ENCODE measurements at places on chromosomes 5 and 9. TPM values are rescaled to one million over a fixed set of nuclear protein-coding genes. Genes with fewer than 3 reads are reported as not detected.

The NEUROG1 gene
- not detected for total RNA-seq

The SPATA31E1 gene
- not detected for total RNA-seq

DNA sequence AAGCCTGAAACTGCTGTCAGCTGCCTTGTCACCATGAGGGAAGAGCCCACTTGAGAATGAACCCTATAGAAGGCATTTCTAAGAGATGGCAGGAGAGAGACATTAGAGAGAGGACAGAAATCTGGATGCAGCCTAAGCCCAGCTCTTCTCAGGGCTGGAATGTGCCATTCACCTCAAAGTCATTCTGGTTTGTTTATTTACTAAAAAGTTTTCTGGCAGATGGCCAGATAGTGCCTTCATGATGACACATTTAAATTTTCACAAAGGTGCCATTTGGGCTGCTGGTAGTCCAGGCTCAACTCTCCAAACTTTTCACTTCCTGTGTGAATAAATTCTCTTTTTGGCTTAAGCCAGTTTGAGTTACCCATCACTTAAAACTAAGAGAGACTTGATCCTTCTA is 144.6 kb upstream of the ZNF366 start:
- no peaks in the 10 kb centered on the region for H3K4me1 ChIP-seq
- no peak overlapping the region for H3K27ac ChIP-seq
- H3K4me3 ChIP-seq: no peak overlapping the region
- DNase-seq: no peak

- H3K27ac ChIP-seq: peak overlapping the region; percentile 41
- no peak for DNase-seq
- peaks cover 76% of the 10 kb centered on the region for H3K36me3 ChIP-seq
- H3K4me3 ChIP-seq: no peak overlapping the region
These were observed 50.0 kb downstream of the DMXL1 start for GRCh38 chr5:119120893-119121292.

GRCh38 chr9:108991479-108991878 is 21.8 kb downstream of the CTNNAL1 start:
- no peaks in the 10 kb centered on the region for H3K36me3 ChIP-seq
- H3K4me1 ChIP-seq: peaks cover 8% of the 10 kb centered on the region
- no peak for DNase-seq
- no peak overlapping the region for H3K27ac ChIP-seq
- no peaks in the 10 kb centered on the region for H3K27me3 ChIP-seq
- H3K4me3 ChIP-seq: no peak overlapping the region

DNA sequence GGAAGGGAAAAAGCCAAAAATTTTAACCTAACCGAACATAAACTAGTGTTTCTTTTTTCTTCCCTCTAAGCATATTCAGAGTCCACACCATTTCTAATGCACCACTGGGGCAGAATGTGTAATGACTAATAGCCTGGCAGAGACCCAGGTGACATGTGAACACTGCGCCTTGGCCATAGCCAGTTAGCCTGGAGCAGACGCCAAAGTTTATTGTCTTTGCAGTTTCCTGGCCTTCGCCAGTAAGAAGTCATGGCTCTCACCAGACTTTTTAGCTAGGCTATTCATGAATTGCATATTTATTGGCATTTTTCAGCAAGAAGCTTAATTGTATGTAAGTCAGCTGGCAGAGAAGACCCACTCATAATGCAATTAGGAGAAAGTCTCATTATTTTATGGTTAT is 182.8 kb upstream of the SLC27A6 start:
- DNase-seq: no peak
- no peaks in the 10 kb centered on the region for H3K4me1 ChIP-seq
- no peak overlapping the region for H3K4me3 ChIP-seq
- no peaks in the 10 kb centered on the region for H3K27me3 ChIP-seq
- no peaks in the 10 kb centered on the region for H3K36me3 ChIP-seq
- no peak overlapping the region for H3K27ac ChIP-seq

DNA sequence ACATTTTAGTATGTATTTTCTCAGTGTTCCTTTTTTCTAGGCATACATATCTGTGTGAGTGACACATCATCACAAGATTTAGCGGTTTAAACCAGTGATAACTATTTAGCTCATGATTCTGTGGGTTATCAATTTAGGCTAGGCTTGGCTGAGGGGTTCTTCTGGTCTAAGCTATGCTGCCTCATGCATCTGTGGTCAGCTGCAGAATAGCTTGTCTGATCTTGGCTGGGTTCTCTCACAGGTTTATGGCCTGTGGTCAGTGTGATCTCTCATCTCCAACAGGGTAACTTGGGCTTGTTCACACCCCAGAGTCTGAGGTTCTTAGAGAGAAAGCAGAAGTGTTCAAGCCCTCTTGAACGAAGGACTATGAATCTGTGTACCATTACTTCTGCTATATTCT is 363.3 kb downstream of the KDM4C start:
- no peak overlapping the region for H3K4me3 ChIP-seq
- no peak overlapping the region for H3K27ac ChIP-seq
- H3K27me3 ChIP-seq: no peaks in the 10 kb centered on the region
- DNase-seq: no peak
- peaks cover 60% of the 10 kb centered on the region for H3K36me3 ChIP-seq

GRCh38 chr5:12354686-12355085 is 450.4 kb upstream of the CTNND2 start:
- no peak overlapping the region for H3K4me3 ChIP-seq
- H3K27ac ChIP-seq: no peak overlapping the region
- DNase-seq: no peak

GRCh38 chr9:111936391-111936790 is 39.8 kb downstream of the UGCG start:
- H3K27ac ChIP-seq: peak overlapping the region; percentile 75
- no peak overlapping the region for H3K4me3 ChIP-seq
- no peak for DNase-seq
- H3K4me1 ChIP-seq: peaks cover 33% of the 10 kb centered on the region
- H3K36me3 ChIP-seq: no peaks in the 10 kb centered on the region
- no peaks in the 10 kb centered on the region for H3K27me3 ChIP-seq

DNA sequence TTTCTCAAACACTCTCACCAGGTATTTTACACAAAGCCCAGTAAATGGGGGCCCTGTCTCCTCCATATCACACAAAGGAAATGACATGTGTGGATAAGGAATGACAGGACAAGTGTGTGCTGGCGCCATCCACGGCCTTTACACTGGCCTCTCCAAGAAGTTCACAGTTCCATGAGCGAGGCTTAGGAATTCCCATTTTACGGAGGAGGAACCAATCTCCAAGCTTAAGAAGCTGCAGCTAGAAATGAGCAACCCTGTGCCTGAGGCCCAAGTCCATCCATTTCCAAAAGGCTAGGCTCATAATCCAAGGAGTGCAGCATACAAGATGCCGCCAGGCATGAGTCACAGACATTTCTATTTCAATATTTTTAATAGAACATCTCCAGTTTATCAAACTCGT is 203.4 kb downstream of the AUH start:
- H3K27ac ChIP-seq: no peak overlapping the region
- H3K4me3 ChIP-seq: no peak overlapping the region
- H3K27me3 ChIP-seq: no peaks in the 10 kb centered on the region
- no peak for DNase-seq
- H3K4me1 ChIP-seq: peaks cover 30% of the 10 kb centered on the region

GRCh38 chr9:137956039-137956438 is 78.5 kb downstream of the CACNA1B start:
- no peaks in the 10 kb centered on the region for H3K4me1 ChIP-seq
- no peak overlapping the region for H3K4me3 ChIP-seq
- H3K27ac ChIP-seq: no peak overlapping the region
- no peak for DNase-seq
- peaks cover 2% of the 10 kb centered on the region for H3K27me3 ChIP-seq
- no peaks in the 10 kb centered on the region for H3K36me3 ChIP-seq

GRCh38 chr5:59182760-59183159 is 599.9 kb downstream of the RAB3C start:
- H3K4me1 ChIP-seq: no peaks in the 10 kb centered on the region
- H3K4me3 ChIP-seq: no peak overlapping the region
- H3K27me3 ChIP-seq: peaks cover 8% of the 10 kb centered on the region
- no peaks in the 10 kb centered on the region for H3K36me3 ChIP-seq

- DNase-seq: no peak
- no peaks in the 10 kb centered on the region for H3K4me1 ChIP-seq
- H3K27me3 ChIP-seq: no peaks in the 10 kb centered on the region
- H3K4me3 ChIP-seq: no peak overlapping the region
- no peak overlapping the region for H3K27ac ChIP-seq
- H3K36me3 ChIP-seq: no peaks in the 10 kb centered on the region
These were observed 106.5 kb upstream of the HAPLN1 start for GRCh38 chr5:83827111-83827557.

GRCh38 chr9:95206143-95206542 is 111.4 kb downstream of the FANCC start:
- no peak overlapping the region for H3K4me3 ChIP-seq
- no peak overlapping the region for H3K27ac ChIP-seq
- no peaks in the 10 kb centered on the region for H3K27me3 ChIP-seq
- H3K4me1 ChIP-seq: no peaks in the 10 kb centered on the region
- H3K36me3 ChIP-seq: no peaks in the 10 kb centered on the region
- DNase-seq: no peak

DNA sequence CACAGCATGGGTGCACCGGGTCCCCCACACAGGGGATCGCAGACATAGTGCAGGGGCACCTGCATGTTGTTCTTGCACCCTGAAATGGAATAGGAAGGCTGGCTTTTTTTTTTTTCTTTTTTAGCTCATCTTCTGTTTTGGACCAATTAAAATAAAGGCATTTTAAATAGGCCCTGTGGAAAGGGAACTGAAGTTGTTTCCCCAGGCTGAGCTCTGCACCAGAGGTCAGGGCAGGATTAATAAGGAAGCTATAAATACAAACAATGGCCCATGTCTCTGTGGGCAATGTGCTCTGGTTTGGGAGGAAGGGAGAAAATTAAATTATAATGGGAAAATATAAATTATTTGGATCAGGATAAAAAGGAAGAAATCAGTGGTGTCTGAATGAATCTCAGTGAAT is 21.2 kb upstream of the KCNMB1 start:
- H3K4me1 ChIP-seq: peaks cover 7% of the 10 kb centered on the region
- no peak overlapping the region for H3K4me3 ChIP-seq
- H3K27ac ChIP-seq: no peak overlapping the region
- H3K36me3 ChIP-seq: no peaks in the 10 kb centered on the region

Measured in naive thymus-derived CD8-positive, alpha-beta T cell (primary cell).